ENCODE measurements at places on chromosomes 6 and 20.

DNA sequence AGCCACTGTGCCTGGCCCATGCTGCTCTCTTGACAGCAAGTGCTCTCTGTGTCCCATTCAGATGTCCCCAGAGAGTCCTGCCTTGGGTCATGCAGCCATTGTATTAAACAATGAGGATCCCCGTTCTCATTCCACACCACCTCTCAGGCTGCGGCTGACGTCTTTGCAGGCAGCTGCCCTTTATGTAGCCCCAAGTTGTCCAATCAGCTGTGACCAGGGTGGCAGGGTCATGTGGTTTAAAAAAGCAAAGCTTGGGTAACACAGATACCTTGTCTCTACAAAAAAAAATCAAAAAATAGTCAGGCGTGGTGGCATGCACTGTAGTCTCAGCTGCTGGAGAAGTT, 13.2 kb downstream of the GCNT2 start:
- no peak for DNase-seq

DNA sequence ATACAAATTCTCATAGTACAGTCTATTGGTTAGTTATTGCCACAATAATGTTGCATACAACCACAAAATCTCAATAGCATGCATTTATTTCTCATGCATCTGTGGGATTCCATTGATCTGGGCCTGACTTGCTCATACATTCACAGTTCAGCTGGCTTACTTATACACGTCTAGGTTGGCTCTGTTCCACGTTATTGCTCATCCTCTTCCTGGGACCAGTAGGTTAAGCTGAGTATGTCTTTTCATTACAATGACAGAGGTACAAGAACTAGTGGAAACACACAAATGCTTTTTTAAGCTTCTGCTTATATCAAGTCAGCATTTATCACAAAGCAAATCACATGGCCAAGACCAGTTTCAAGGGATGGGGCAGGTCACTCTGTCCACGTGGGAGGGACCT, 485.3 kb upstream of the BTBD3 start:
- no peak for DNase-seq

DNA sequence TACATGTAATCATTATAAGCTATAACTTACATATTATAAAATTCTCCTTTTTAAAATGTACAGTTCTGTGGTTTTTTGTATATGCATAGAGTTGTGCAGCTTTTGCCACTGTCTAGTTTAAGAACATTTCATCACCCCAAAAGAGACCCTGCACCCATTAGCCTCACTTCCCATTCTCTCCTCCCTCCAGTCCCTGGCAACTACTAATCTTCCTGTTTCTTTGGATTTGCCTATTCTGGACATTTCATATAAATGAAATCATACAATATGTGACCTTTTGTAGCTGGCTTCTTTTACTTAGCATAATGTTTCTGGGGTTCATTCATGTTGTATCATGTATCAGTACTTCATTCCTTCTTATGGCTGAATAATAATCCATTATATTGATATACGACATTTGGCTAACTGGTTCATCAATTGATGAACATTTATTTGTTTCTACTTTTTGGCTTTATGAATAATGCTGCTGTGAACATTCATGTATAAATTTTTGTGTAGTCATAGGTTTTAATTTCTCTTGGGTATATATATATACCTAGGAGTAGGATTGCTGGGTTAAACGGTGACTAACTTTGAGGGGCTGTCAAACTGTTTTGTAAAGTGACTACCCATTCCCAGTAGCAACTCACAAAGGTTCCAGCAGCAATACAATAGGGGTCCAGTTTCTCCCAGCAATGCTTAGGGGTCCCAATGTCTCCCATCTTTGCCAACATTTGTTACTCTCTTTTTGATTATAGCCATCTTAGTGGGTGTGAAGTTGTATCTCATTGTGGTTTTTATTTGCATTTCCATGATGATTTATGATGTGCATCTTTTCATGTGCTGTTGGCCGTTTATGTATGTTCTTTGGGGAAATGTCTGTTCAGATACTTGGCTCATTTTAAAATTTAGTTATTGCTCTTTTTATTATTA, 10.7 kb downstream of the PTPRA start:
- no peak for DNase-seq

DNA sequence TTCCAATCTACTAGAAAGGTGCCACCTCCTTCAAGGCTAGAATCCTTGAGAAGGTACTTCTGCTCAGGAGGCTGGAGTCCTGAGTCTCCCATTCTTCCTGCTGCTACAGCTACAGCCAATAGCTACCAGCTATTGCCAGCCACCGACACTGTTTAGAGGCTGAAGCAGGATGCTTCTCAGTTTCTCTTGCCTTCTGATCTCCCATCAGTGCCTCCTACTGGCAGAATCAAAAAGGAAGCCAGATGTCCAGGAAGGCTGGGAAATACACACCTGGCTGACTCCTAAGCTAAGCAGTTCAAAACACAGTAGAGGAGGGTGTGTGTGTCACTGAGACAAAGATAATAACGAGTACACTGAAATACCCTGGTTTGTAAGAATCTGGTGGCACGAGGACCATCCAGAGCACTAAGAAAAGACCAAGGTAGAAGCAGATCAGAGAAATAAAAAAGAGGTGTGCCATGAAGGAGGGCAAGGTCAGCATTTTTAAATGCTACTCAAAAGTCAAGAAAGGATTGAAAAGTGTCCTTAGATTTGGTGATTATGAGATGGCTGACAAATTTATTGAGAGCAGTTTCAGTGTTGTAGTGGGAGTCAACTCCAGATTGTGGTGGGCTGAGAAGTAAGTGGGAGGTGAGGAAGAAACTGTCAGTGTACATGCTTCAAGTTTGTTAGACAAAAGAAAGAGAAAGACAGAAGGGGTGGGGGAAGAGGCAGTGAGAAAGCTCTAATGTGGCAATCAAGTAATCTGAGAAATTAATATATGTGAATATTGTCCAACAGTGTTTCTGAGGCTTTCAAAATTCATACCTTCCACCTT, 2.3 kb upstream of the HLA-DMA start:
- no peak for DNase-seq

GRCh38 chr6:169111203-169111602, 142.4 kb downstream of the THBS2 start:
- DNase-seq, result no peak

GRCh38 chr20:22684763-22685443, 100.5 kb upstream of the FOXA2 start:
- no peak for DNase-seq

- DNase-seq, result no peak
Measured at GRCh38 chr20:10806539-10806938, 132.7 kb upstream of the JAG1 start.

DNA sequence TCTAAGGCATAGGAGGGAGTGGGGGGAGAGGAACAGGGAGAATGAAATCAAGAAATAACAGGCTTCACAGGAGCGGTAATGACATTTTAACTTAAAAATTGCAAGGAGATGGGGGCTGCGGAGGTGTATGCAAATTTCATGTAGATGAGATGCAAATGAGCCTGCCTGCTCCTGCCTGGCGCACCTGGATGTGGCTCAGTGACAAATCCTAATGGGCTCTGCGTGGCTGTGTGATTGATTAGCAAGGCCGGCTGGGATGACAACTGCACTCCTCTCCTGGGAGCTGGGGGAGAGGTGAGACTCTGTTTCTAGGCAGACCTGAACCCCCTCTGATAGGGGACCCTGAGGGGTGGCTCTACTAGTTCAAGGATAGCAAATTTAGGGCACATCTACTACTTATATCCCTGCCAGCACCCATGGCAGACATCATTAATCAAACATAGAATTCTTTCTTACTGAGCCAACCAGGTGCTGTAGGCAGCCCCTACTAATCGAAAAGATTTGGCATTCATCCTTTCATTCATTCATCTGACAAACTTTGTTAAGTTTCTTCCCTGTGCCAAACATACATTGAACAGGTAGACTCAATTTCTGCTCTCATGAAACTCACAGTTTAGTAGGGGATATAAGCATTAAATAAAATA, 38.4 kb upstream of the TGM2 start:
- no peak for DNase-seq

GRCh38 chr6:145309842-145310535, 425.3 kb downstream of the EPM2A start:
- no peak for DNase-seq

DNA sequence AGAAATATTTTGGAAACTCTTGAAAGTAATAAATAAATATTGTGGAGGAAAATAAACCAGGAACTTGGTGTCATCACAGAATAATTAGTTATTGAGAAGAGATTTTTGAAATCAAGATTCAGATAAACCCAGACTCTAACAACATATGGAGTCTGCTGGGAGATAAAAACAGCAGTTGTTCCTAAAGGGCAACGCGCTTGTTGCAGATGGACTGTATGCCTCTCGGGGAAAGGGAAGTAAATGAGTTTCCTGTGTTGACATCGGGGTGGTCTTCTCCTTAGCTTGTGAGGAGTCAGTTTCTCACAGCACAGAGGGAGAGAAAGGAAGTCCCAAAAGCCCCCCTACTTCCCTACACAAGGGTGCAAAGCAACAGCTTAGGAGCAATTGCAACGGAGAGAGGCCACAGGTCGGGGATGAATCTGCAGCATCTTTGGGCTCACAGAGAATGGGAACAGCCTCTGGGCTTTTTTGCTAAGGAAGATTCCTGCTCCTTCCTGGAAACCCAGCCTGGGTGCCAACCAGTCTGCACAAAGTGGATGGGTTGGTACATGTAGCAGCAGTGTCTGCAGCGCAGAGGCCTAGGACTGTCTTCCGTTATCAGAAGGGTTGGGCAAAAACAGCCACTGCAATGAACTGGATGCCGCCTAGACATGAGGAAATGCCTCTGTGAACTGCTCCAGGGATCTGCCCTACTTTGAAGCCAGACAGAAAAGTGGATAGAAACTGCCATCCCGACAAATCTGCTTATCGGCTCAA, 603.0 kb upstream of the NRSN1 start:
- DNase-seq, result no peak

- no peak for DNase-seq
Measured at GRCh38 chr6:167918548-167919278, 78.8 kb upstream of the KIF25 start.

GRCh38 chr20:62243906-62244515, 5.7 kb downstream of the OSBPL2 start:
- no peak for DNase-seq

DNA sequence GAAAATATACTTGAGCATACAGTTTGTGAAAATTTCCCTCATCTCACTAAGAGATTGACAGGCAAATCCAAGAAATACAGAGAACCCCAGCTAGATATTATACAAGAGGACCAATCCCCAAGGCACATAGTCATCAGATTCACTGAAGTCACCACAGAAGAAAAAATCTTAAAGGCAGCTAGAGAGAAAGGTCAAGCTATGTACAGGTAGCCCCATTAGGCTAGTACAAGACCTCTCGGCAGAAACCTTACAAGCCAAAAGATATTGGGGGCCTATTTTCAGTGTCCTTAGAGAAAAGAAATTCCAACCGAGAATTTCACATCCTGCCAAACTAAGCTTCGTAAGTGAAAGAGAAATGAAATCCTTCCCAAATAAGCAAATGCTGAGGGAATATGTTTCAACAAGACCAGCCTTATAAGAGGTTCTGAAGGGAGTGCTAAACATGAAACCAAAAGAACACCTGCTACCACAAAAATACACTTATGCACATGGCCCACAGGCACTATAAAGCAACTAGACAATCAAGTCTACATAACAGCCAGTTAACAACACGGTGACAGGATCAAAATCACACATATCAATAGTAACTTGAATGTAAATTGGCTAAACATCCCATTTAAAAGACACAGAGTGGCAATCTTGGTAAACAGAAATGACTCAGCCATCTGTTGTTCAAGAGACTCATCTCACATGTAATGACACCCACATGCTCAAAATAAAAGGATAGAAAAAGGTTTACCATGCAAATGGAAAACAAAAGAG, 96.3 kb downstream of the FHL5 start:
- DNase-seq, result no peak

GRCh38 chr6:139580592-139581484, 206.4 kb upstream of the CITED2 start:
- DNase-seq, result no peak

DNA sequence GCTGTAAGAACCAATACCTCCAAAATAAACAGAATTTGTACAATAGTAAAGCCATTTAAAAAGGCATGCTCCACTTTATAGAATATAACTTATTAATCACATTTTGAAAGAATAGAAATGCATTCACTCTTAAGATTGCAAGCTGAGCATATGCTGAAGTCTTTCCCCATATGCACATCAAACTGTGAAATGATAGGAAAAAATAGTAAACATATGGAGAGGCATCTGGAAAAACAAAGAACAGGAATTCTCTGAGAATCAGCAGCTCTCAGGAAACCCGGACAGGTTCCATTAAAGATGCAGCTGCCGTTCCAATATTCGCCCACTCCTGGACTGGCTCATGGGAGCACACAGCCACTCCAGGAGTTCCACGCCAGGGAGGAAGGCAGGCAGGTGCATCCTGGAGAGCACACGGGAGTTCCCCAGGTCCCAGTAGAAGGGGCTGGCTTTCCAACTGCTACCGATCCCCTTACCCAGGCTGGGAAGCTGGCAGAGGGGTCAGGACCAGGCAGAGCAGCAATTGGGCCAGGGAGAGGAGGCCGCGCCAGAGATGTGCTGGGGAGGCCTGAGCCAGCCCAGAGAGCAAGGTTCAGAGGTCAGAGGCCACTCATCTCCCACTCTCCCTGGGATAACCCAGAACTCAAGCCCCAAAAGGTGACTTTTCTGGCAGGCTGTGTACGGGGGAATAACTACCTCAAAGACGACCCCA, 111.1 kb downstream of the DLL1 start:
- DNase-seq, result no peak

DNA sequence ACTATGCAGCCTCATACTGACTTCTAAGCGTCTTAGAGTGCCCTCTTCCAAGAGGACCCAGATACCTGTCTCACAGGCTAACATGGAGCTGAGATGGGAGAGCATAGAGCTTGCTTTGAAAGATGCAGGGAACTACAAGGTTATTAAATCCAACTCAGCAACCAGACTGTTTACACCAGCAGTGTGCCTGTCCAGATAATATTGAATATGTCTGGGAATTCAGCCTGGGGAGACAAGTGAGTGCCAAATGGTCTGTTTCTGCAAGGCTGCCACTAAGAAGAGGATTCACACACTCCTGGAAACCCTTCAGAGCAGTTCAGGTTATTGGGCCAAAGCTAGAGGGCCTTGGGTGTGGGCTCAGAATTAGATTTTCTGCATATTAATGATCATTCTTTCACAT, 547.8 kb downstream of the PTPRT start:
- DNase-seq, result no peak

Data from stimulated activated CD4-positive, alpha-beta T cell treated with anti-CD3 and anti-CD28 coated beads, Interleukin-4, amount 100 ng/mL, for 48 hours (primary cell).